ENCODE measurements at places on chromosomes 2 and 18.

DNA sequence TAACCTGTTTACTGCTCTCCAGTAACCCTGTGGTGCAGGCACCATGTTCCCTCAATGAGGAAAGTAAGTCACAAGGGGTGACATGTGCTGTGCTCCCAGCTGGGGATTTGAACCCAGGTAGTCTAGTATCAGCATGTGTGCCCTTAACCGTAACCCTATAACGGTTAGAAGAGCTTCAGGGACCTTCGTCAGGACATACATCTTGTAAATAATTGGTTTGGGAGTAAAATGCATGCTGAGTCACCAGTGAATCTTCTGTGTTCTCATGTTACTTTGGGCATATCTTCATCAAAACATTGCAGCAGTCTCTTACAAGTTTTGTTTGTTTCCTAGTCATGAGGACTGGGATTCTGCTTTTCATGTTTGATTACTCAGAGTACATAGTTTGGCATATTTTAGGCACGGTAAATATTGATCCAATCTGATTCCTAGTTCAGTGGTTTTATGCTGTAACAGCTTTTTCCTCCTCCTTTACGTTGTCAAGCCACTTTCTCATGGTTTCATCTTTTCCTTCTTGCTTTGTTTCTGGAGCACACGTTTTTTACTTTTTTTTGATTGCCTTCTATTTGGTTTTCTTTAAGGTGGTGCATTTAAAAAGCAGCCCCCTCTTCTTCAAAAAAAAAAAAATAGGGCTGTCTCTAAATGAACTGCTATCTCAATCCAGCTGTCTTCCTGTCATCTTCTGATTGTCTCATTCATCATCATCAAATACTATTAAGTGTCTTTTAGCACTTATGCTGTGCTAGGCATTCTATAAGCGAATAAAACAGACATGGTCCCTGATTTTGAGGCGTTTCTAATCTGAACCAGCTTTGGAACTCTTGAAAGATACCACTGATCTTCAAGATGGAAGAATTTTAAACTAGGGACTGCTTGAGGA is 50.4 kb downstream of the CLIP4 start:
- no peak for DNase-seq

DNA sequence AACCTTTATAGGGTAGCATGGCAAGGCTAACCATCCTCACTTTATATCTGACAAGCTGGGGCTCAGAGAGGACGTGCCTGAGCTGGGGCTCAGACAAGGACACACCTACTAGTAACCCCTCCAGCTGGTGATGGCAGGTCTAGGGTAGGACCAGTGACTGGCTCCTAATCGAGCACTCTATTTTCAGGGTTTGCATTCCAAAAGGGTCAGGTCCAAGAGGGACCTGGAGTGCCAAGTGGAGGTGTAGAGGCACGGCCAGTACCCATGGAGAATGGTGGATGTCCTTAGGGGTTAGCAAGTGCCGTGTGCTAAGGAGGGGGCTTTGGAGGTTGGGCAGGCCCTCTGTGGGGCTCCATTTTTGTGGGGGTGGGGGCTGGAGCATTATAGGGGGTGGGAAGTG is 1.2 kb upstream of the DES start:
- DNase-seq: no peak

- DNase-seq: no peak
Measured at GRCh38 chr2:239870863-239871262, 154.3 kb downstream of the NDUFA10 start.

- no peak for DNase-seq
Measured at GRCh38 chr2:206797376-206797775, 32.0 kb downstream of the FASTKD2 start.

- no peak for DNase-seq
Measured at GRCh38 chr18:70332694-70333093, 43.8 kb downstream of the SOCS6 start.

DNA sequence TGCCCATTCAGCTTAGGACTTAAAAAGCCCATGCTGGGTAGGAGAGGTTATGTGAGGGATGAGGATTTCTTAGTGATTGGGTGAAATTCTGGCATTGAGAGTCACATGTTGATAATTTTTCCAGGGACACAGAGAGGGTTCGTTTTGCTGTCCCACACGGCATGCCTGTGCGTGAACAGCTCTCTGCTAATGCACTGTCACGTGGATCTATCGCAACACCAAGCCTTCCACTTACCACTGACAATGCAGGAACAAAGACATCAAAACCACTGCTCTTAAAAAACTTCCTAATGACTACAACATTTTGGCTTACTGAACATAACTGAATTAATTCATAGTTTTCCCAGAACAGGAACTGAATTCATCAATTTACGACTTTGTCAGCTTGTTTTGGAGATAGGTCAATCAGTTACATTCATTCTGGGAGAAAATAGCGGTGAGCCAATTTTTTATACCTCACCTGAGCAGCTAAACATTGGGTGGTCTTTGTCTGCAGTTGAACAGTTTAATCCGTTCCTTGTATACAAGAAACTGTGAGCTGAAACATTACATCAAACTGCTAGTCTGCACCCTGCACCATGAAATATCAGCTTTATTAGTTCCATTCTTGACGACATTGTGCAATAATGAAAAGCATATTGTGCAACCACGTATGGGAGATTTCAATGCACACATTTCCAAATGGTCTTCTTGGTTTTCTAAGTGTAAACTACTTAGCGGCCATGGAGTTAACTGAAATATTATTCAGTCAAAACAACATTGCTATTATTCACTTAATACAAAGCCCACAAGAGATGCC is 127.1 kb downstream of the LPIN1 start:
- no peak for DNase-seq

GRCh38 chr2:206443735-206444527 is 599 bp downstream of the ADAM23 start:
- DNase-seq: no peak

GRCh38 chr18:63312737-63313395 is 6.7 kb downstream of the BCL2 start:
- no peak for DNase-seq

GRCh38 chr2:112627060-112628040 is 18.4 kb upstream of the SLC20A1 start:
- DNase-seq: peak; percentile 89

GRCh38 chr18:11807233-11807632 is 44.0 kb upstream of the CHMP1B start:
- DNase-seq: no peak

DNA sequence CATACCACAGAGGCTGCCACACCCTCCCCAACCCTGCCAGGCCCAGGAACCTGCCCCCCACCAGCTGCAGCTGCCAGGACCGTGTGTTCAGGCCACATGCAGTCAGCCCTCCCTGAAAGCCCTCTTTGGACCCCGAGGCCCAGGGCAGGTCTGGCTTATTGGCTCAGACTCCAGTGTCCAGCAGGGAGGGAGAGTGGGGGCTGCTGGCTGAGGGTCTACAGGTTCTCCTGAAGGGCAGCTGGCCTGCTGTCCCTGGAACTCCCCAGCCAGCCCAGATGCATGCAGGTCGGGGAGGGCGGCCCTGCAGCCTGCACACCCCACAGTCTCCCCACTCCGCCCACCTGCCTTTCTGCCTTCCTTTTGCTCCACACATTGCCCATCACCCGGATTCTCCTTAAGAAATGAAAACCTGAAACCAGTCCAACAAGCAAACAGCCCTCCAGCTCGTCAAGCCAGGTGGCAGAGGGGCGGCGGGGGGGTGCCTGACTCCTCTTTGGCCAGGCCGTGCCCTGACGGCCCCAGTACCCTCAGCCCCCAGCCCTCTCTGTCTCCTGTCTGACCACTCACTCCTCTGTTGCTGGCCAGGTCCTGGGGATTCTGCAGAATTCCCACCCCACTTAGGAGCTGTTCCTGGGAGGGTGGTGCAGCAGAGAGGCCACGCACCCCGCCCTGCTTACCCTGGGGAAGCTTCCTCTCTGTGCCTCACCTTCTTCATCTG is 18.0 kb downstream of the GPR35 start:
- no peak for DNase-seq

DNA sequence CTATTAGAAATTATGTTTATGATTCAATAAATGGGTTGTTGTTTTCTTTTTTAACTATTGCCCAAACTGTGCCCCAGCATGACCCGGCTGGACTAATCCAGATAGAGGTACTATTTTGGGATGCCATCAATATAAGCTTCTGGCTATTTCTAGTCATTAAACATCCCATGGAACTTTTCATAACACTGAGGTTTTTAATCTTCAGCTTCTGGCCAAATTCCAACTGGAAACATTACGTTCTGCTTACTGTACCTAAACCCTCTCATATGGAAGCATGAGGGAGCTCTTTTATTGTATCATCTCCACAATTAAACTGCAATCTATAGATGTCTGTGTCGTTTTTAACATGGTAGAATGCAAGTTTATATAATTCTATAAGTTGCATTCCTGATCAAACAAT is 674.7 kb downstream of the ARHGAP15 start:
- DNase-seq: no peak

- DNase-seq: no peak
Measured at GRCh38 chr18:79753391-79753851, 44.3 kb upstream of the KCNG2 start.

- no peak for DNase-seq
Measured at GRCh38 chr2:174080672-174081121, 115.5 kb upstream of the SP3 start.

DNA sequence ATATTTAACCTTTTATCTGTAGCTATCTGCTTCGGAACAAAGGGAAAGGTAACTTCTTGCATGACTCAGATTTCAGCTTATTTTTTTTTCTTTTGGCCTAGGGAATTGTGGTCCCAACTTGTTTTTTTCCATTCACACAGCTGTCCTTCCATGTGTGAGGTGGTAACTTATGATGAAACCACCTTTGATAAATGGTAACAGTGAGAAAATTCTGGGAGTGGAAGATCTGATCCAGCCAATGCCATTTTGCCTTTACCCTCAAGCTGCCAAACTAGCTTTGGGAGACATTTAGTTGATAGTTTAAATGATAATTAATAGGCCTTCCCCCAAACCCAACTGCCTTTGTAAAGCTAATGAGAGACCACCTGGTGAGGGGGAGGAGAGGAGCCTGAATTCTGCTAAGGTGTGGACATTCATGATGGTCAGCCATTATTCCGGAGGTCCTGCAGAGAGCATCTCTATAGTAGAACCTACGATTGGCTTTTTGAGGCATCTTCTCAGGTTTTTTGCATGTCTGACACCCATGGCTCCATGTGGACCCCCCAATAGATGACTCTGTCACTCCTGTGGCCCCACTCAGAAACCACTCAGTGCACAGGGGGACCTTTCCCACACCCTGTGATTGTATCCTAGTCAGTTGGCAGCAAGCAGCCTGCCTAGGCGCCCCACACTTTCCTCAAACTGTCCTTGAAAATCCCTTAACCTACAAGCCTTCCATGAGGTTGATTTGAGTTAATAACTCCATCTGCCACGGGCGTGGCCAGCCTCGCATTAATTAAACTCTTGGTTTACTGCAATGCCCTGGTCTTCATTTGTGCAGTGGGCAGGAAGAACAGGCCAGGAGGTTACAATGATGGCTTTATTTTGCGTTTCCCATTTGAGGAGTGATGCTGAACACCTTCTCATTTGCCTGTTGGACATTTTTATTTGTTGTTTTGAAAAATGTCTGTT is 263.5 kb upstream of the PXDN start:
- no peak for DNase-seq

DNA sequence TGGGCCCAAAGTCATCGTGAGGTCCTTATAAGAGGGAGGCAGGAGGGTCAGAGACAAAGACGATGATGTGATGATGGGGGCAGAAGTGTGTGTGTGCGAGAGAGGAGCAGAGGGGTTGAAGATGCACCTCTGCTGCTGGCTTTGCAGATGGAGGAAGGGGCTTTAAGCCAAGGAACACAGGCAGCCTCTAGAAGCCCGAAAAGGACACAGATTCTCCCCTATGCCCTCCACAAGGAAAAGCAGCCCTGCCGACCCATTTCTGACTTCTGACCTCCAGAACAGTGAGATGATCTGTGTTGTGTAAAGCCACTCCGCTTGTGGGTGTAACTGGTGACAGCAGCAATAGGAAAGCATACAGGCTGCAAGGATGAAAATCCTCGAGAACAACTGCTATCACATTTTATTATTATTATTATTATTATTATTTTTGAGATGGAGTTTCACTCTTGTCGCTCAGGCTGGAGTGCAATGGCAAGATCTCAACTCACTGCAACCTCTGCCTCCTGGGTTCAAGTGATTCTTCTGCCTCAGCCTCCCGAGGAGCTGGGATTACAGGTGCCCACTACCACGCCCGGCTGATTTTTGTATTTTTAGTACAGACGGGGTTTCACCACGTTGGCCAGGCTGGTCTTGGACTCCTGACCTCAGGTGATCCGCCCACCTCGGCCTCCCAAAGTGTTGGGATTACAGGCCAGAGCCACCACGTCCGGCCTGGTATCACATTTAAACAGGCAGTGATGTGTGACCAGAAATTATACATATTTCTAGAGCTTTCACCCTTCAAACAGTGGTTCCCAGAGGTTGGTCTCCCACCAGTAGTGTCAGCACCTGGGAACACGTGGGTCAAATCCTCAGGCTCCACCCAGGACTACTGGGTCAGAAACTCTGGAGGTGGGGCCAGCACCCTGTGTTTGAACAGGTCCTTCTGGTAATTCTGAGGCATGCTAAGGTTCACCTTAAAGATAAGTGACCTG is 170.5 kb downstream of the TGIF1 start:
- no peak for DNase-seq

- DNase-seq: no peak
Measured at GRCh38 chr18:4058179-4058578, 396.9 kb downstream of the DLGAP1 start.

- DNase-seq: no peak
Measured at GRCh38 chr18:13610555-13611141, 115.7 kb downstream of the FAM210A start.

DNA sequence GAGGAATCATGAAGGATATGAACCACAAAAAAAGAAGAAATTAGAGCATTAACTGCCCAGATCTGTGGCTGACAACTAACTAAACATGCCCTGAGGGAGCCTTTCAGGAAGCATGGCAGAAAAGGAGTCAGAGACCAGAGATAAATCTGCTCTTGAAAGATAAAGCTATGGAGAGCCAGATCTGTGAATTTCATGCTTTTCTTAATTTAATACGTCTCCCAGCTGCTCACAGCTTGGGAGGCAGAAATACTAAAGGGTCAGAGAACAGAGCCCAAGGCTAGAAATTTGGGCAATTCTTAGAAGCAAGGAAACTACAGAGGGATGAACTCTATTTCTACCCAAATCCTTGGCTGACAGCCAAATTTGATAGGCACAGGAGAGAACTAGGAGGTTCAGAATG is 223.0 kb upstream of the DPP10 start:
- no peak for DNase-seq

- no peak for DNase-seq
Measured at GRCh38 chr2:2875831-2876230, 501.8 kb downstream of the EIPR1 start.

GRCh38 chr18:62867534-62867933 is 152.2 kb downstream of the PHLPP1 start:
- no peak for DNase-seq

- DNase-seq: no peak
Measured at GRCh38 chr2:200786423-200786822, 25.3 kb upstream of the BZW1 start.

GRCh38 chr2:191115391-191115790 is 35.4 kb downstream of the STAT4 start:
- peak; percentile 46 for DNase-seq

Data from GF-D8 (cell line).